ENCODE measurements at places on chromosomes 16 and 17.

GRCh38 chr16:66026211-66026610 is 340.3 kb upstream of the CDH5 start:
- peak; percentile 13 for DNase-seq

- peak; percentile 41 for DNase-seq
These were observed 78.5 kb downstream of the MRC2 start for GRCh38 chr17:62705778-62706597.

DNA sequence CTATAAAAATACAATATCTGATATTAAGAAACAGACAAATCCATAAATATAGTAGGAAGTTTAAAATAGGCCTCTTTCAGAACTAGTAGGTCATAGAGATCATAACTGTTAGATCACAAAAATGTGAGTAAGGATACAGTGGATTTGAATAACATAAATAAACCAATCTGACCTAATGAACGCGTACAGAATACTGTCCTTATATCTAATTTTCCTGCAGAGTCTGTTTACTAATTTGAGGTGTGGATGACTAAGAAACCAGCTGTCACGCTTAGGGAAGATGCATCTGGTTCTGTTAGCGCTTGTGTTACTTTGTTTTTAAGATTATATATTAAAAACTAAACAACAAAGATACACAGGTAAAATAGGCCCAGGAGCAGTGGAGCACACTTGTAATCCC is 14.8 kb downstream of the CPD start:
- DNase-seq: no peak

- no peak for DNase-seq
These were observed 13.5 kb downstream of the TBCD start for GRCh38 chr17:82765371-82765770.

- DNase-seq: no peak
These were observed 224.7 kb upstream of the NLRP1 start for GRCh38 chr17:5809056-5809455.

DNA sequence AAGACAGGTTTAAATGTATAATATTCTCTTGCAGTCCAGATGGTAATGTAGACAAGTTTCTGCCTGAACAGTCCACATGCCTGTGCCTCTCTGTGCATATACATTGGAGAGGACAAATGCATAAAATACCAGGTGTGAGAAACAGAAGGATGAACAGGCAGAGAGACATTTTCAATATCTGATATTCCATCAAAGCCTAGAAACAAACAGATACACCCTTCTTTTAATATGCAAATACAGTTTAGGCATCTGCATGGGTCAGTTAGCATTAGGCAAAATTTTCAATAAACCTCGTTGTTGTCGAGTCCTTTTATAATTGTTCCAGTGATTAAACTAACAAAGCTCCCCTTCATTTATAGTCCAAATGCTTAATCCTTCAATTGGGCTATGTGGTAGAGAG is 897 bp downstream of the OMG start:
- DNase-seq: no peak

DNA sequence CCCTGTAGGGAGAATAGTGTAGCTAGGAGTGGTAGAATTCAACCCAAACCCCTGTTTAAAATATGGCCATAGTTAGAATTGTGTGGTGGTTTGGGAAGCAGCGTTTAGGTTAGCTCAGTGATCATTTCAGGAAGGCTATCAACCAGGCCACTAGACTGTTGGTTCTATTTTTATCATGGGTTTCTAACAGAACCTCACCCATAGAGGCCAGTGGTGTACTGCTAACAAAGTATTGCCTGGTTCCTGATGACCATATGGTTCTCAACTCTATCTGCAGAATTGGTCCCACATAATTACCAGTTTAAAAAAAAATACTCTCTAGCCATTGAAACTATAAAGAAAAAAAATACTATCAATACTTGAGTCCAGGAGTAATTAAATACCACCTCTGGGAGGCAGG is 70.5 kb upstream of the RASL10B start:
- no peak for DNase-seq

DNA sequence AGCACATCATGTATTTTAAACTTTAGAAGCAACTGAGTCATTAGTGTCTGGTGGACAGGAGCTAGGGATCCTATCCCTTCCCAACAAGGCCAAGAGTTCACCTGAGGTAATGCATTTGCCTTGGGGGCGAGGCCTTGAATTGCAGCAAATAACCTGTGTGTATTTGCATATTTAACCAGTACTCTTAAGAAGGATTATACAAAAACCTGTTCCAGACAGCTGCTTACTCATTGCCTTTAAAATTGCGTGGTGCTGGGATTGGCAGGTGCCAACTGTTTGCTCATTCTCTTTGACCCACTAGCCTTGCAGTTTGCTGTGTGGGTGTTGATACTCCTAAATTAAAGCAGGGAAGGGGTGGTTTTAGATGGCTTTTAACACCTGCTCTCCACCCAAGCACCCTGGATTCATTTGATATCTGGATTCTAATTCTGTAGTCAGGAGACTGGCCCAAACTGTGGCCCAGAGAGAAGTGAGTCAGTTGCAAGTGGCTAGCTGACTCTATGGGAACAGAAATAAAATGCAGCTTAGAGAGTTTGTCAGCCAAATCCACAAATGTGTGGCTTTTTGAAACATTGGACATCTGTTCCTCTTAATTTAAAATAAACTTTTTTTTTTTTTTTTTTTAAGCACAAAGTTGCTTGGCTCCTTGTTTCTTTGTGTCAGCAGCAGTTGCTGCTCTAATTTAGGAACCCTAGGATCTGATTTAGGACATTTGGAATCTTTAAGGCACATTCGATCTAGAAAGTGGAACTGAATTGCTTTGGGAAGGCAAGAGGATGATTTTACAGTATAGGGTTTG is 46.9 kb downstream of the TUBD1 start:
- peak; percentile 78 for DNase-seq

Measured in cardiac fibroblast (primary cell).